ENCODE measurements at places on chromosomes 2 and 18. TPM values are rescaled to one million over a fixed set of nuclear protein-coding genes. Genes with fewer than 3 reads are reported as not detected.

- DNase-seq, result no peak
Observed at GRCh38 chr2:115569547-115569946, 1127.1 kb downstream of the DPP10 start.

DNA sequence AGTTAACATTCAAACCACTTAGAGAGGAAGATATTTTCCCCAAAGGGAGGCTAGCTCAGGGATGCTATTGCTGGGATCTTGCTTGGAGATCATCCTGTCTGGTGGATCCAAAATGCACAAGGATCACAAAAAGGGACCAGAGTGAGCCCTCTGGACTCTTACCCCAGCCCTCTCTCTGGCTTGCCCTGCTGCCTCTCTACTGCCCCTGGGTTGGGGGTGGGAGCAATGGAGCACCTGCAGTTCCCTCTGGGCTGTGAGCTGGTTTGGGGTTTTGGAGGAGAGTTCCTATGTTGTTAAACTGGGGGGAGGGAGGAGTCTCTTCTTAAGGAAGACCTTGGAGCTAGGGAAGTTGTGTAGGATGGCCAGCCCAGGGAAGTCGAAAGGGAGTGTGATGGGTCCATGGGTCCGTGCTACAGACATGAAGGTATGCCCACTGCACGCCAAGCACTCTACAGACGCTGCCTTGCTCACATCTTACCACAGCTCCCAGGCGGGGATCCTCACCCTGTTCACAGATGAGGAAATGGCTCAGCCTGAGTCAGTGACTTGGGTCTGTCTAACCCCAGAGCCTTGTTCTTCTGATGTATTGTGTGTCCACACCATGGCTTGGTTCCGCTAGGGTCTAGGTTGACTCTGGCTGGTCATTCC, 3.8 kb downstream of the LBH start:
- DNase-seq, result no peak

DNA sequence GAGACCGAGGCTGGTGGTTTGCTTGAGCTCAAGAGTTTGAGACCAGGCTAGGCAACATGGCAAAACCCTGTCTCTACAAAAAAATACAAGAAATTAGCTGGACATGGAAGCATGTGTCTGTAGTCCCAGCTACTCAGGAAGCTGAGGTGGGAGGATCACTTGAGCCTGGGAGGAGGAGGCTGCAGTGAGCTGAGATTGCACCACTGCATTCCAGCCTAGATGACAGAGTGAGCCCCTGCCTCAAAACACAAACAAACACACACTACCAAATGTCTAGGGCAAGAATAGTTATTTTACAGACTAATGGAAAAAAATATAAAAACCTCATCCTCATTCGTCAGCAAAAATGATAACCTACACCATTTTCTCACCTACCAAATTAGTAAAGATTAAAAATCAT, 15.3 kb downstream of the BUB1 start:
- no peak for DNase-seq

GRCh38 chr2:25650256-25650655, 23.1 kb downstream of the DTNB start:
- no peak for DNase-seq

DNA sequence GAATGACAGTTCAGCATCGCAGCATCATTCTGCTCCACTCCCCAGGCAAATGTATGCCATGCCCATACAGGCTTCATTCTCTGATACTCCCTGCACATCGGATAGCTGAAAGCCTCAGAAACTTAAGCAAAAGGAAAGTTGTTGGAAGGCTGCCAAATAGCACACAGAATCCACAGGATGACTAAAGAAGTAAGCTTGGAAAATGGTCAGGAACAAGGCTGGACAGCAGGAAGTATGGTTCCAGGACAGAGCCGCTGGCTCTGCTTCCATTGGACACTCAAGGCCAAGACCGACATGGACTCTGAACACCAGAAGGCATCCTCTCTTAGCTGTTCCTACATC, 256.5 kb downstream of the CDH20 start:
- DNase-seq, result no peak

DNA sequence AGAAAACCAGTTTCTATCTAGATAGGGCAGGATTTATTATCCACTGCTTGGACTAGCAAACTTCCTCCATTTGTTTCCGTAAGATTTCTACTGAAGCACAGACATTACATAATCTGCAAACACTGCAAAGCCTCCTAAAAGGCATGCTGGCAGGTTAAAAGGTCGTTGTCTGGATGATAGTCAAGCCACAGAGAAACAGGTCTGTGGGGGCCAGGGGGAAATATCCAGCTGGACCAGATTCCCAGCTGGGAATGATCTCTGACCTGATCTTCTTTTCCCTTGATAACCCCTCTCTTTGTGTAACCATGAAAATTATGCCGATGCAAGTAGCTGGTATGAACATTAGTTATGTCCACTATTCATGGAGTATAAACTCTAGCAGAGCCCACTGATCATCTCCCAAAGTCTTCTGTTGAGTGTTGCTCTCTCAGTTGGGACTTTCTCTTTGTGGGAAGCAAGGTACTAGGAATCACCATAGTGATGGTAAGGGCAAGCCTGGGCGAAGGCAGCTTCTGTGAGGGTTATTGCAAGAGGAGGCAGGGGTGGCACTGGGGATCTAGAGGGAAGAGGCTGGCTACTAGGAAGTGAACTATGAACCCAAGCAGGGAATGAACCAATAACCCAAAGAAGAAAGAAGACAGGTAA, 61.3 kb downstream of the GDF7 start:
- no peak for DNase-seq

- DNase-seq, result no peak
Observed at GRCh38 chr2:229087267-229087666, 183.8 kb downstream of the PID1 start.

DNA sequence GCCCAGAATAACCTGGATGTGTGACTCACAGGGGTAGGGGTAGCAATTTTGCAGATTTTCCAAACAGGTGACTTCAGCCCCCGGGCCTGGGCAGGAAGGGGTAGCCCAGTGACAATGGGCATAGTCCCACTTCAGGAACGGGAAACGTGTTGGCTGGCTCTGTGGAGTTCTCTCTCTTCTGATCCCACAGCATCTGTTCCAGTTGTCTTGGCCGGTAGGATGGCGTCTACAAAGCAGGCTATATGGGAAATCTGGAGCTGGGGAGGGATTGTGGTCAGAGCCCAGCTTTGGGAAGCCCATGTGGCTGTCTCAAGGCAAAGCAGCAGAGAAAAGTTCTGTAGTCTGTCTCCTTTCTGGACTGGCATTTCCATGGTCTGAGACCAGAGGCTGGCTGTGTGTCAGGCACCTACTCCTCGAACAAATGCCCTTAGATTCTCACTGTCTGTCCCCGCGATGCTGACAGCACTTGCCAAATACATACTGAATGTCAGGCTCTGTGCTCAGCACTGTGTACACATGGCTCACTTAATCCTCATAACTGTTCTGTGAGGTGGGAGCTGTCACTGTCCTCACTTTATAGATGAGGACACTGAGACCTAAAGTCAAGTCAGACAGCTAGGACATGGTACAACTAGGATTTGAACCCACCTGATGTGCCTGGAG, 17.9 kb upstream of the TMEM214 start:
- DNase-seq, result no peak

GRCh38 chr18:9055185-9055584, 47.3 kb upstream of the NDUFV2 start:
- no peak for DNase-seq

DNA sequence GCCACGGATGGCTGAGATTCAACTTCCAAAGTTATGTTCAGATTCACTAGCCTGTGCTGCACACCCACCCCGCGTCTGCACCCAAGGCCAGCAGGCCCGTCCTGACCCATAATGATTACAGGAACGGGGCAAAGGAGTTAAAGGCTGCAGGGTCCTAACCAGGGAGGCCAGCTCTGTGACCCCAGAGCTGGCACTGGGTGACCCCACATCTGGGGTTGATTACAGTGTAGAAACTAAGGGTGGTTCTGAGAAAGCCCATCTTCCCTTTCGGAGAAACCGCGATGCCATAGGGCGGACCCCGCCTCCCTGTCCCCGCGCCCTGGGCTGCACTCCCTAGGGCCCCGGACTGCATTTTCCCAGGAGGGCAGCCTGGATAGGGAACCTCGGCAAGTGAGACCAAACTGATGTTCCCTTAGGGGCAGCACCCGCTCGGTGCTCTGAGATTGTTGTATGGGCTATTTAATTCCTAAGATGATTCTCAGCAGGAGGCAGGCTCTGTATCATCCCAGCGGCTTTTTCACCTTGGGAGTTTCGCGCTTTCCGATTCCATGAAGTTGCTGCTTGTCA, 2.2 kb upstream of the GPR148 start:
- no peak for DNase-seq

The ALKAL2 gene
- 0.62 TPM for total RNA-seq

- DNase-seq, result no peak
Observed at GRCh38 chr2:29080886-29081743, 6.8 kb upstream of the PCARE start.

DNA sequence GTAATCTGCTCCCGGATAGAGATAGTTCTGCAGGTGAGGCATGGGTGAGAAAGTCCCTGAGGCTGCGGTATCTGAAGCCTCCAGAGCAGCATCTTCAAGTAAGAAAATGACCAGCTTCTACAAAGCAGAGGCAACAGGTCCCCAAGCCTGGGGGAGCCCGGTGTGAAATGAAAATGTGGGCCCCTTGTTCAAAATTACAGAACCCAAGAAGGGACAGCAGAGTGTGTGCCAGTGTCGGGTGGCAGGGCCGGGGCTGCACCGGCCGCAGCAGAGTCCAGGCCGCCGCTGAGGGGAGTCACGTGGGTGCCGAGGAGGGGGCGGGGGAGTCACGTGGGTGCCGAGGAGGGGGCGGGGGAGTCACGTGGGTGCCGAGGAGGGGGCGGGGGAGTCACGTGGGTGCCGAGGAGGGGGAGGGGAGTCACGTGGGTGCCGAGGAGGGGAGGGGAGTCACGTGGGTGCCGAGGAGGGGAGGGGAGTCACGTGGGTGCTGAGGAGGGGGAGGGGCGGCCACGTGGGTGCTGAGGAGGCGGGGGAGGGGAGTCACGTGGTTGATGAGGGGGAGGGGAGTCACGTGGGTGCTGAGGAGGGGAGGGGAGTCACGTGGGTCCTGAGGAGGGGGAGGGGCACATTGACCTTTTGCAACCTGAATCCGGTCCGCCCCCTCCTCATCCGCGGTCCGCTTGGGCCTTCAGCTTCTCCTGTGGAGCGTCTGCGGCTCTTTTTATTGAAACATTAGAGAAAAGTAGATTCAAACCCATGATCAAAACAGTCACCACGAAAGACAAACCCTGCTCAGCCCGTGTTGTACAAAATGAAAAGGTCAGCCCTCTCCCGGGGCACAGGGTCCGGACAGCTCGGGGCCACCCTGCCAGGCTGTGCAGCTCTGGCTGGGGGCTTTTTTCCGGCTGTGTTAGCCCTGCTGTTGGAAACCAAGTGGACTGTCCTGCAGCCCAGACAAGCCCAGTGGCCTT, 10.4 kb downstream of the COLEC11 start:
- DNase-seq, result no peak

DNA sequence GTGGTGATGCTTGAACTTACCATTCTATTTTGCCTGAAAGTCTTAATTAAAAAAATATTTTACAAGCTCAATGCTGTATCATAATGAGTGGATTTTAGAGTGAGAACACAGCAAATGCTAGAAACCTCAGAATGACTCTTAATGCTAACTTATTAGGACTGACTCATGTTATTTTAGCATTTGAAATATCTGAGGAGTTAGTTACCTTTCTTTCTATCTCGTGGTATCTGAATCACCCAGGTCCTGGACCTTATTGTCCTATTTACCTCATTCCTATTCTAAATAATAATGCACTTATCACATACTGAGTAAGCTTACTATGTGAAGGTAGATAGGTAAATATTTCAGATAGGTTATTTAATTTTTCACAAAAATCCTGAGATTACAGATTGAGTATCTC, 70.7 kb downstream of the SOS1 start:
- no peak for DNase-seq

The CLHC1 gene
- total RNA-seq, result 6.7 TPM

DNA sequence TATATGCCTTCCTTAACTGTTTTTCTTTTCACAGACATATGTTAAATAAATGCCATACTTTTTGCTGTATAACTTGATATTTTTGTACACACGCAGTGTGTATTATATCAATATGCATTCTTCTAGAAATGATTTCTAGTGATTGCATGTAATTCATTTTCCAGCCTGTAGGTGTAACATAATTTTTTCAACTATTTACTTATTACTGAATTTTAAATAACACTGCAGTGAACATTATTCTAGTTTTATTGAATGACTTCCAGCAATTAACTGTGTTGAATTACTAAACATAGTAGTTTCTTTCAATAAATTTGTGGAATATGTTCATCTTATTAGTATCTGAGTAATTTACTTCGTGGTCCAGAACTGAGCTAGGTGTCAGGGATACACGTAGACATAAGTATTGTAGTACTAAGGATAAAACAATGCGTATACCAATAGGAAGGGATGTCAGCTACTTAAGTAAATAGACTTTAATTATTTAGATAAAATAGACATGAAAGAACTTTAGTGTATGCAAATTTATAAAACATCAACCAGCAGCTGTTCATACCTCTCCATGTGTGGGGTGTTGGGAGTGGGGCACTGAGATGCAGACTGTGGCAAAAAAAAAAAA, 28.0 kb downstream of the TANC1 start:
- no peak for DNase-seq

The FOXI3 gene
- total RNA-seq, result not detected

The XDH gene
- not detected for total RNA-seq

DNA sequence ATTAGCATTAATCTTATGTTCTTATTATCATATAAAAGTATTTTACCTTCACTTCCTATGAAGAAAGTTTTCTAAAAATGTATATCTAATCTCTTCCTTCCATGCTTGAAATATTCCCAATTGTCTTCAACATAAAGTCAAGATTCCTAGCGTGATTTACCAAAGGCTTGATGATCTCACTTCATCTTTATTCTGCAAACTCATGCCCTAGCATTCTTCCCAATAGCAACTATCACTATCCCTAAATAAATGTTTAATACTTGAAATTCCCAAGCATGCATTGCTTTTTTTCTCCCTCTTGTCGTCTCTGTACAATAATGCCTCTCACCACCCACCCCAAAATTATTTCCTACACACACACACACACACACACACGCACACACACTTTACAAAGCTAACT, 125.8 kb downstream of the VWC2L start:
- no peak for DNase-seq

The LONRF2 gene
- total RNA-seq, result 14.9 TPM

- no peak for DNase-seq
Observed at GRCh38 chr18:22683196-22683676, 249.9 kb upstream of the RBBP8 start.

The SATB2 gene
- total RNA-seq, result 1.1 TPM

GRCh38 chr2:38076710-38077430, 919 bp upstream of the CYP1B1 start:
- DNase-seq, result peak; percentile 90

- DNase-seq, result no peak
Observed at GRCh38 chr2:57291209-57291608, 755.4 kb upstream of the VRK2 start.

DNA sequence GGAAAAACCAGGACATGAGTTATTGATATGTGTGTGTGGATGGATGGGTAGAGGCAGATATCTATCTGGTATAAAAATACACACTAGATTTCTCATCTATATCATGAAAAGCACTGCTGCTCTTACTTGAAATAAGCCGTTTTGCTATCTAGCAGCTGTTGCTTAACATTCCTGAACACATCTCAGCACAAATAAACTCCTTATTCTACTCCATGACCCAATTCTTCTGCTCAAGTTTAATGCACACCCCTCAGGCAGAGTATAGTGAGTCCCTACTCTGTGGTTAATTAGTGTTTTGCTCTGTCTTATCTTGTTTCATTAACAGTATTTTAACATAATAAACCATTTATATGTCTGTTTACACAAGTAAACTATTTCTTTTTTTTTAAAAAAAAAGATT, 134.2 kb downstream of the CBLN2 start:
- no peak for DNase-seq
